ENCODE measurements at places on chromosomes 5 and 9.

DNA sequence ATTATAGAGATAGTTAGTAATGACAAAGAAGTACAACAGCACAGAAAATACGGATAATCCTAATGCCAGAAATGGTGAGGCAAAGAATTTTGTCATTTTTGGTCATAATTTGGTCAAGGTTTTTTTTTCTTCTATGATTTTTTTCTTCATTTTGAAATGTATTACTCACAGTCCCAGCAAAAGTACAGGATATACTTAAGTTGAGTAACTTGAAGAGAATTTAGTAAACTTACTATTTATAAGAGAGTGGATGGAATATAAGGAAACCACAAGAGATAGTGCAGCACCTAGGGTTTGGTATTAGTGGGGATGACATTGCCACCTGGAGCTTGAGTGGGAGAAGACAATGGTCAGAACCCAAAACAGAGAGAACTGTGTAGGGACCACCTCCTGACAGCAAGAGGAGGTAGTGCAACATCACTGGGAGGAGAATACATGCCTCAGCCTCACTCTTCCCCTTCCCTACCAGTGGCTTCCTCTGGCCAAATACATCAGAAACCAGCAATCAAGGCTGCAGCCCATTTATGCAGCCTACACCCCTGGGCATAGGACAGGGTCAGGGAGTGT, 434.5 kb upstream of the TRPC7 start:
- peak; percentile 58 for DNase-seq

DNA sequence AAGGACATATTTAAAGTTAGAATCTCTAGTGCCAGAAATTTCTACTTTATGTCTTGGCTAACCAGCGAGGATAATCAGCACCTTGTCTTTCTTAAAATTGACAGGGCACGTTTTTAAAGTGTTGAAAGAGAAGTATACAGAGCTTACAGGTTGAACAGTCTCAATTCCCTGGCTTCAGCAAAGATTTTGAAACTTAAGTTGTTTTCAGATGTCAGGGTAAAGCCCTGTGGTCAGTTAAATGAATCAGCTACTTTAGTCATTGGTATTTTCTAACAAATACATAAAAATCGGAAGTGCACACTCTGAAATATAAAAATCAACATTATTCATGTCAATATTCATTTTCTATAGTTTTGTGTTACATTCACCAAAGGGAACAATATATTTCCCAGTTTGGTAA, 29.1 kb downstream of the SNCAIP start:
- DNase-seq: peak; percentile 25

DNA sequence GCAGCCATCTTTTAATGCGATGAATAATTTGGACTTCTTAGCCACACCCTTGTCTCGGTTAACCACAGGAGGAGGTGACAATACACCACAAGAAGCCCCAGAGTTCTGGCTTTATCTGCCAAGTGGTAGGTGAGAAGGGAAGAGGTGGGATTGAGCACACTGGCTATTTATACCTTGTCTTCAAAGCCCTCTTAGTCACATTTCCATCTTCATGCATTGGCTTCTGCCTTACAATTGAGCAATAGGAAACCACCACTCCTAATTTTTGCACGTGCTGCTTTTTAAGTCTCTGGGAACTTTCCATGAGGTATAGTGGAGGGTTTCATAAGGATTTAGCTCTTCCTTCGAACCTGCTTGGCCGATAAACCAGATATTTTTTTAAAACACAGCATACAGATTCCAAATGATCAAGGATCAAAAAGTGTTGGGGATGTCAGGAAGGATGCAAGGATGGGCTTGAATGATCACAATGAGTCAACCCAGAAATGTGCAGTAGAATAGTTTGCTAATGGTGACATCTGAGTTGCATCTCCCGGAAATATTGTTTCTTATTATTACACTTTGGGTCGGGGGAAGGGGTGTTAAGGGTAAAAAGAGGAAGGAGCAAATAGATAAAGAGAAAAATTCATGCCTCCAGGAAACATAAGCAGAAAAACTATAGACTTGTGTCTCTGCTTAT, 25.5 kb downstream of the PLAC8L1 start:
- peak; percentile 57 for DNase-seq

- peak; percentile 31 for DNase-seq
These were observed 67.4 kb downstream of the RAD23B start for GRCh38 chr9:107350443-107350842.
